ENCODE measurements at places on chromosomes 16 and 17. TPM values are rescaled to one million over a fixed set of nuclear protein-coding genes. Genes with fewer than 3 reads are reported as not detected.

The BAHCC1 gene
- 5.6 TPM for total RNA-seq

The HBA1 gene
- not detected for total RNA-seq

The HBA2 gene
- total RNA-seq, result not detected

GRCh38 chr16:54118846-54119245, 167.7 kb downstream of the IRX3 start:
- no peak for DNase-seq

GRCh38 chr16:2966043-2966807, 2.1 kb downstream of the KREMEN2 start:
- DNase-seq, result no peak

DNA sequence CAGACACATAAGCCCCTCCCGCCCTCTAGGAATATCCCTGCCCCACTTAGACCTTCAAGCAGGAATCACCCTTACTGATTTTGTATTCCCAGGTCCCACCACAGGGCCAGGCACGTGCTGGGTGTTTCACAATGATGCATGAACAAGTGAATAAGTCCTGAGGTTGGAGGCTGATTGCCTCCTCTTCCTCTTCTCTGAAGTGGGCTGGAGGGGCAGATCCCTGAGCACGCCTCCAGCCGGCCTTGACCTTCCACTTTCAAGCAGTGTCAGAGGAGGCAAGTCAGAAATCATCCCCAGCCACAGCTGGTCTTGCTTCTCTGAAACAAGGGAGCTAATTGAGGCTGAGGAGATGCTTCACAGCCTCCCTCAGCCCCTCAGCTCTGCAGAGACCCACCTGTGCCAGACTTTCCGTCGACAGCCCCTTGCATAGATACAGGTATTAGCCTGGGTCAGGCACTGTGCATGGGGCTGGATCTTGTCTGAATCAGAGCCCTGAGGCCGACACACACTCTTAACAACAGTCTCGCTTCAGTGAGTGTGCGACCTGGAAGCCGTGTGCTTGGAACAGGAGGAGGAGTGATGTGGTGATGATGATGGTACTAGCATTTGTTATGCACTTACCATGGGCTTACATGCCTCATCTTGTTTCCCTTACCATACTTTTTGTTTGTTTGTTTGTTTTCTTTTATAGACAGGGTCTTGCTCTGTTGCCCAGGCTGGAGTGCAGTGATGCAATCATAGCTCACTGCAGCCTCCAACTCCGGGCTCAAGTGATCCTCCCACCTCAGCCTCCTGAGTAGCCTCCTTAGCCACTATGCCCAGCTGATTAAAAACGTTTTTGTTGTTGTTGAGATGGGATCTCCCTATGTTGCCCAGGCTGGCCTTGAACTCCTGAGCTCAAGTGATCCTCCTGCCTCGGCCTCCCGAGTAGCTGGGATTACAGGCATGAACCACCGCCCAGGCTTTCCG, 15.0 kb downstream of the MRM1 start:
- peak; percentile 19 for DNase-seq

DNA sequence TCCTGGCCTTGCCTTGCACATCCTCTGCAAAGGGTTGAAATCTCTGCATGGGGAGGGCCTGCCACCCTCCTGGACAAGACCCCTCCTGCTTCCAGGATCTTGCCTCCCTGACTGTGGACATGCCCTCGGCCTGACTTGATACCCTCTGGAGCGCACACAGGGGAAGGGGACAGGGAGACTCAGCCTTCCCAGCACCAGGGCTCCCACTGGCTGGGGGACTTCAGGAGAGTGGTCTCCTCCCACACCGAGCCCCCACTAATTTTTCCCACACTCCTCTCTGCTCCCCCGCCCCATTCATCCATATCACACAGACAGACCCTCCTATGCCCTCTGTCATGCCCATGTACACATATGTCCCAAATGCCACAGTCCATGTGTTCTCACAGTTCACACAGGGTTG, 14.3 kb downstream of the SGCA start:
- DNase-seq, result no peak

Data from foreskin keratinocyte (primary cell).